ENCODE measurements at places on chromosomes 2 and 18. TPM values are rescaled to one million over a fixed set of nuclear protein-coding genes. Genes with fewer than 3 reads are reported as not detected.

Gene IL18RAP
- total RNA-seq: not detected

Gene SERPINB13
- total RNA-seq: not detected

Gene SPHKAP
- 17.6 TPM for total RNA-seq

Gene UPP2
- 0.27 TPM for total RNA-seq

DNA sequence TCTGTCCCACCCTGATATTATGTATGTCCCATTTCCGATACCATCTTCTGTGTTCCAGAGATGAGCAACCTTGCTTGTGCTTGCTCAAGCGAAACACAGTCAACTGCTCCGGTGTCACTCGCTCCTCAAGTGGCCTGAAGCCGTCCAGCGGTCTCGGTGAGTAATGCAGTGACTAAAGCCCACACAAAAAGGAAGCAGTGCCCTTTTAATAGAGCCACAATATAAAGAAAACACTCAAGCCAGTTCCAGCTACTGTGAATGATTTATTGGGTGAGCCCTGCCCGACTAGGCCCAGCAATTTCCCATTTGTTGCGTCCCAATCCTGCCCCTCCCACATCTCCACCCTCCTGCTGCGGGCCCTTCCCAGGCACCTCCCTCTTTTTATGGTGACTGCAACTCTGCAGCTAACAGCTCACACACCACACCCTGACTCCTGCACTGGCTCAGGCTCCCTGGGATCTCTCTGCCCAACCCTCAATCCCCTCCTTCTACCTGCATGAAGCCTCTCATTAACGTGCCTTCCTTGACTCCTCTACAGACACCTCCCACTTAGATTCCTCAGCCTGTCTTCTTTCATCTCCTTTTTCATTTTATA is 44.2 kb upstream of the DSC1 start:
- no peak for DNase-seq

DNA sequence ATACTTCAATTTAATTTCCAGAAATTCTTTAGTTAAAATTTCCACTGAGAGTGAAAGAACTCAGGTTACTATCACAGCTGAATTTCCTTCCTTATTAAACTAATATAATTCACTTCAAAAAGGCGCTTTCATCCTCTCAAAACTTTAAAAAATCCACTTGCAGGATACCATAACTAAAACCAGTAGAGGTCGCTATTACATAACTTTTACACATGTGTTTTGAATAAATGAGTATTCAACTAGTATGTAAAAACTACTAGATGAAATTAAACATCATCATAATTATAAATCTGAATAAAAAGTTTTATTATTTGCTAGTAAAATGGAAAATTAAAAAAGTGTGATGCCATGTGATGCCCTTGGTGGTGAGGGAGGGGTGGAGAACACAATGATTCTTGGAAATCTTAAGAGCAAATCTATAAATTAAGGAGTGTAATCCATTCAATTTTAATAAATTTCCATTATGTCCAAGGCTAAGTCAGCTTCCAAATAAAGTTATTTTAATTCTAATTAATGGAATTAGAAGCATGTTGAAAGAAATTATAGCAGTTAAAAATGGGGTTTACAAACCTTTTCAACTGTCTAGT is 61.4 kb downstream of the SOS1 start:
- DNase-seq: peak; percentile 41

DNA sequence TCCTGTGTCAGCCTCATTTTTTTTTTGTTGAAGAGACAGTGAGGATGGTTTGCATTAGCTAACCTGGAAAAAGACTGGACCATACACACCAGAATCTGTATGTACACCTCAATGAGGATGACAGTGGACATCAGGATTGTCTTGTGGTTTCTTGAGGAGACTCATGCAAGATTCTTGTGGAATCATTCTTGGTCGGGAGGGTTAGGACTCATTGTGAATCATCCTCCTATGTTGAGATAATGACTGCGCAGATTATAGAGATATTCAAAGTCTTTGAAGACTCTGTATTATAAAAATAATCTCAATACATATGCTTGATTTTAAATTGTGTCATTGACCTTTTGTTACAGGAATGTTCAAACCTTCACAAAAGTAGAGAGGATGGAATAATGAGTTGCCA is 49.1 kb upstream of the DOCK10 start:
- no peak for DNase-seq

DNA sequence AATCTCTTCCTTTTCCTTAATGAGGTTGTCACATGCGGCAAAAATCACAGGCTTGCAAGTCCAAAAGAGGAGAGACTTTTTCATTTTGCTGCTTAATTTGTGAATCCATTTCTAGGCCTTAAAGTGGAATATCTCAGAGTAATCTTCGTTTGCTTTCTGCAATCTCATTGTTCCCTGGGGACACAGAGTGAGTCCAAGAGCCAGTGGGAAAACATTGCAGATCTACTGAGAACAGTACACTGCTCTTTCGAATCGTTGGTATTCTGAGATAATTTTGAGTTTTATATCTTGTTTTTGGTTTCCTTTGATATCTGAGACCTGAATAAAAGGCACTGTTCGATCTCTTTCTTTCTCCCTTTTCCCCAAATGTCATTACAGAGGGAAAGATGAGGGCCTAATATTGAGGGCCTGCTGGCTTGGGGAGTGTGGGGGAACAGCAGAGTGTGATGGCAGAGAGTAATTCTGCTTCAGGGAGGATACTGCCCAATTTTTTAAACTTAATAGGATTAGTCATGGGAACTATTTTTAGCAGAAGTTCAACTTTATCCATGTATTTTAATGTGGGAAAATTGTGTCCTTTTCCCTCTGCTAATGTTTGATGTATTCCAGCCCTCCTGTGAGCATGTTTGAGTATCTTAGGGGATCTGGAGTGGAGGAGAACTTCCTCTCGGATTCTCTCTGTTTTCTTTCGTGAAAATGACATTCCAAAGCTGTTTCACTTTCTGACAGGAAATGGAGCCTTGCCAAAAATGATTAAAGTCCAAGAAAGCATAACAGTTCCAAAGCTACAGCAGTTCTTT is 418.2 kb upstream of the ZEB2 start:
- DNase-seq: no peak

- DNase-seq: no peak
Observed at GRCh38 chr2:151476287-151476686, 66.6 kb downstream of the RIF1 start.

All from cerebellum (tissue), 4 donors.